ENCODE measurements at places on chromosomes 11 and 22. TPM values are rescaled to one million over a fixed set of nuclear protein-coding genes. Genes with fewer than 3 reads are reported as not detected.

GRIA4 gene
- not detected for total RNA-seq

MLC1 gene
- total RNA-seq = 0.17 TPM

DNA sequence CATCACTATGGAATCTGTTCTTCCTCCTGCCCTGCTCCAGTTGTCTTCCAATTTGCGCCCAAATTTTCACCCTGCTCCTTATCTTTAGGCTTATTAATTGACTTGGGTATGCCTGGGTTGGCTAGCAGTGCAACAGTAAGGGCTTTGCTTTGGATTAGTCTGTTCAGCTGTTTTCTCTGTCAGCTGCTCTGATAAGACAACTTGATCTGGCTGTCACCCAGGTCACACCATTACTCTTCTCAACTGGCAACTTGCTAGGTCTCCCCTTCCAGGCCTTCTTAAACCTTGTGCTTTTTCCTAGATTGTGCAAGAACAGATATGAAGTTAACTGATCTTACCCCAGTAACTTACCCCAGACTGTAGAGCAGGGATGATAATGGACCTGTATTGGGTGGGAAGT lies 357.8 kb upstream of the LARGE1 start:
- H3K4me1 ChIP-seq = no peaks in the 10 kb centered on the region
- no peaks in the 10 kb centered on the region for H3K36me3 ChIP-seq
- H3K4me3 ChIP-seq = no peak overlapping the region
- H3K27ac ChIP-seq = no peak overlapping the region
- H3K27me3 ChIP-seq = no peaks in the 10 kb centered on the region

GRCh38 chr22:46081036-46081830 lies 69.1 kb upstream of the PPARA start:
- H3K4me3 ChIP-seq = no peak overlapping the region
- no peaks in the 10 kb centered on the region for H3K36me3 ChIP-seq
- H3K4me1 ChIP-seq = peaks cover 8% of the 10 kb centered on the region
- H3K27ac ChIP-seq = no peak overlapping the region

DNA sequence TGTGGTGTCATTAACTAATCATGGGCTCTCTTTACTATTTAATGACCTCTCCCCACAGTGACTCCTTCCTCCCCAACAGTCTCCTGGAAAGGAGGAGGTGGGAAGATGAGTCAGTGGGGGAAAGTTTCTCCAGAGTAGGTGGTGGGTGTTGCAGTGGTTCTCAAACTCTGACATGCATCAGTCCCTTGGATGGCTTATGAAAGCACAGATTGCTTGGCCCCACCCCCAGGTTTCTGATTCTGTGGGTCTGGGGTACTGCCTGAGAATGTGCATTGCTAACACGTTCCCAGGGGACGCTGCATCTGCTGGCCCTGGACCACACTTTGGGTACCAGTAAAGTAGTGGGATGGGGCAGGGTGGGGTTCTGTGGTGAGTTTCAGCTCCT lies 9.8 kb downstream of the CD82 start:
- H3K36me3 ChIP-seq = peaks cover under 1% of the 10 kb centered on the region
- no peaks in the 10 kb centered on the region for H3K27me3 ChIP-seq
- peak overlapping the region; percentile 80 for H3K4me3 ChIP-seq

GRCh38 chr11:64070314-64070681 lies 34.6 kb downstream of the FLRT1 start:
- H3K27me3 ChIP-seq = no peaks in the 10 kb centered on the region
- no peak overlapping the region for H3K27ac ChIP-seq
- H3K4me1 ChIP-seq = no peaks in the 10 kb centered on the region
- H3K4me3 ChIP-seq = no peak overlapping the region

Measured in activated T-cell treated with anti-CD3 and anti-CD28 coated beads, Interleukin-2, amount 50 U/mL, for 72 hours (primary cell).